Smooth muscle cell of the umbilical artery (primary cell): ENCODE measurements at places on chromosomes 16 and 17. TPM values are rescaled to one million over a fixed set of nuclear protein-coding genes. Genes with fewer than 3 reads are reported as not detected.

The PRAC1 gene
- total RNA-seq = not detected in 2 replicates

The AOC2 gene
- total RNA-seq = 0.59 and 0.69 TPM in 2 replicates

The KRT33B gene
- total RNA-seq = 0.30 and 0.32 TPM in 2 replicates

The ZNF286A gene
- total RNA-seq = 38.3 and 64.9 TPM in 2 replicates

The ST6GALNAC2 gene
- total RNA-seq = 0.55 TPM in 1 of 2 replicates, not detected in the other

The ENPP7 gene
- not detected in 2 replicates for total RNA-seq
